ENCODE measurements at places on chromosomes 16 and 17.

DNA sequence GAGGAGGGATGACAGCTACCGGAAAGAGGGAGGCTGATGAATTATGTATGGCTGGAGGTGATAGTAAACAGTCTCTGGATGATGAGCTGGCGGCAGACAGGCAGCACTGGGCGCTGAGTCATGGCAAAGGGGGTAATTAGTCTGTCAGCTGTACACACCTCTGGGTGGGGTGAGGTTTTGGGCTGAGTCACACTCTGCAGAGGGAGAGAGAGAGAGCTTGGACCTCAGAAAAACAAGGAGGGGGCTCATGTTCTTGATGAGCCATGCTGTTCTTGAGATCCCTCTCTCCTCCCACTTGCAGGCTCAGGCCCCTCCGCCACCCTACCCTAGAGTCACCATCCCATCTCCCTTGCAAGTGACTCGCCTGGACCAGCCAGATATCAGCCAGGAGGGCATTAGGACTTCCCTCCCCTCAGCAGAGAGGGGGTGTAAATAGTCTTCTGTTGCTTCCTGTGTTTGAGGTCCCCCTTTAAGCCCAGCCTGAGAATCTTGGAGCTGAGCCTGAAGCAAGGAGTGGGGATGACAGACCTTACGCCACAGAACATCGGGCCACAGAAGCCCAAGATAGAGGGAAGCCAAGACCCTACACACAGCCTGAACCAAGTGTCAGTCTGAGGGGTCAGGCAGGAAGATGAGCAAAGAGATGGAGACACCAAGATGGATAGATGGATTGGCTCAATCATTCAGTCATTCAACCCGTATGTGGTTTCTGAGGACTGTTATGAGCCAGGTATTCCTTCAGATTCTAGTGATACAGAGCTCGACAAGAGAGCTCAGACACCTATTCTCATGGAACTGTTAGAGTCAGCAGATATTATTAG is 383.2 kb upstream of the CCL2 start:
- no peak for DNase-seq

- no peak for DNase-seq
Measured at GRCh38 chr17:655618-656017, 59.0 kb downstream of the VPS53 start.

DNA sequence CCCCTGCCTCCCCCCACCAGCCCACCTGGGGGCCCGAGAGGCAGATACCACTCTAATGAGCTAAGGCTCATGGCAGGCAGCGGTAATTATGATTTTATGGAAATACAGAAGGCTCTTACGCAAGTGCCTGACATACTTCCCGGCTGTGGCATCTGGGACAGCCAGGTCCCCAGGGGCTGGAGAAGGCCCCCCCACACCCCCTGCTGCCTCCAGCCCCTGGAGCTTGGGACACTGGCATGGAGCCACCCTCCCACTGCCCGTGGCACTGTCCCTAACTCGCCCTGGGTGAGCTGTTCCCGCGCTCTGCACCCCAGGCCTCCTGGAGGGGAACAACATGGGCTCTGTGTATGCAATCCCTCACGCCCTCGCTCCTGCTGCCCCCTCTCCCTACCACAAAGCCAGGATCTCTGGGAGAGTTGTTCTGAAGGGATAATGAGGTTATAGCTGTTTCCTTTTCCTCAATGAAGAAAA is 5.4 kb upstream of the STAC2 start:
- DNase-seq, result no peak

DNA sequence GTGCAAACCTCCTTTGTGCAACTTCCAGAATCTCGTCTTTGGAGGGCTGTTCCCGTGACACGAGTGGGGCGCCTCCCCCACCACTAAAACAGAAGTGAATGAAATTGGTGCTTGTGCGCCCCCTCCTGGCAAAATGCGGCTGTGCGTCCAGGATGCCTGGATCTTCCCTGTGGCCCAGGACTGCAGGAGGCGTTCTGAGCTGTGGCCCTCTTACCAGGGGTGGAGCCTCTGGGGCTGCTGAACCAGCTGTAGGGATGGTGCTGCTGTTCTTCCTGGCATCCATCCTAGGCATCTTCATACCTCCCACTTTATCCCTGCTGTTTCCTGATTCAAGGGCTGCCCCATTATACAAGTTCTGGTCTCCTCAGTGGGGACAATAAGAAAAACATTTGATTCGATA is 18.5 kb upstream of the NAGLU start:
- DNase-seq, result peak; percentile 73

- no peak for DNase-seq
Measured at GRCh38 chr17:40888196-40888720, 3.2 kb upstream of the KRT20 start.

GRCh38 chr16:49355933-49356665 is 17.5 kb upstream of the C16orf78 start:
- no peak for DNase-seq

DNA sequence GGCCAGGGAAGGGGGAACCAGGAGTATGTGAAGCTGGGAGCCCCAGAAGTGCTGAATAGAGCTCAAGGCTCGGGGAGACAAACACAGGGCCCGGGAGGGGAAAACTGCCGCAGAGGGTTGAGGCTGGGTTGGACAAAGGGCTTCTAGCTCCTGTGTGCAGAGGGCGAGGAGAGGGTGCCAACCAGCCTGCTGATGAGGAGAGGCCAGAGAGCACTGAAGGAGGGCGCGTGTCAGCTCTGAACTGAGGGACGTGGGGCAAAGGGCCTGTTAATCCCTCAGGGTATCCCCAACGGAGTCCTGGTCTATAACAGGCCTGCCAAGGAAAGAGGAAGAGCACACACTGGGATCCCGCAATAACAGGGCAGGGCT is 151.3 kb downstream of the C16orf78 start:
- DNase-seq, result no peak

DNA sequence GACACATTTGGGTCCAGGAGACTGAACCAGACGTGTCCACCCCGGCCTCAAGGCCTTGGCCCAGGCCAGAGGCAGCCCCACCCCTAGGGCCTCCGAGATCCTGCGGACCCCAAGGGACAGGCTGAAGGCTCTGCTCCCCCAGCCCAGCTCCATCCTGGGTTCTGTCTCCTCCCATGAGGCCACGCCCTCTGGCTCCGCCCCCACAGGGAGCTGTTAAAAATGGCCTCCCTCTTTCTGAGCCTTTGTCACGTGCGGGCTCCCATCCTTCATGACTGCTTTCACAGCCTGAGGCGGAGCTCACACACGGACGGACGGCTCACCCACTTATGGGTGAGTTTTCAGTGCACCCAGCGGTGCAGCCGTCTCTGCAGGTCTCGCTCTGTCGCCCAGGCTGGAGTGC is 6.5 kb upstream of the CACNA1H start:
- DNase-seq, result no peak

DNA sequence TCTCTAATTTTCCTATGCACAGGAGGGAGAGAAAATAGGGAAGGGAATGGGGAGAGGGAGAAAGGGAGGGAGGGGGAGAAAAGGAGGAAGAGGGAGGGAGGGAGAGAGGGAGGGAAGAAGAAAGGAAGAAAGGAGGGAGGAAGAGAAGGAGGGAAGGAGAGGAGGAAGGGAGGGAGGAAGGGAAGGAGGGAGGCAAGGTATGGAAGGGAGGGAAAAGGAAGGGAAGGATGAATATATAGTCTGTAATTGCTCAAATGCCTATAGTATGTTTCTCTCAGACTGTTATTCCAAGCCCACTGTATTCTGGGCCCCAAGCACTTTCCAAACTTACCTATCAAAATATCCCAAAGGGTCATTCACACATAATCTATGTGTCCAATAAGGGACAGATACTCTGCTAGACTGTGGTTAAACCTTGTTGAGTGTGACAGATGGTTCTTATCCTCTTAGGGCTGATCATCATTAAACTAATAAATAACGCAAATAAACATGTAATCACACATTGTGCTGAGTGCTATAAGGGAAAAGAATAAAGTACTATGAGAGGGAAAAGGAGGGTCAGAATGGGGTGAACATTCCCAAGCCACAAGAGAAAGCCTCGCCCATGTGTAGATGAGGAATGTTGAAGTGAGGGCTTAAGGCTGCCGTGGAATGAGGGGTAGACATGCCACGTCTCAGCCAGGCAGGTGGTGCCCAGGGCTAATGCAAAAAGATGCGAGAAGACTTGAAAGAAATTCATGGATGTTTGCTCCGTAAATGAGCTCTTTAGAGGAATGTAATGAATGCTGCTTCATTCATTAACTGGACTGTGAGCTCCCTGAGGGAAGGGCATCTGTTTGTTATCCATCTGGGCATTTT is 30.6 kb downstream of the ASIC2 start:
- DNase-seq, result no peak

DNA sequence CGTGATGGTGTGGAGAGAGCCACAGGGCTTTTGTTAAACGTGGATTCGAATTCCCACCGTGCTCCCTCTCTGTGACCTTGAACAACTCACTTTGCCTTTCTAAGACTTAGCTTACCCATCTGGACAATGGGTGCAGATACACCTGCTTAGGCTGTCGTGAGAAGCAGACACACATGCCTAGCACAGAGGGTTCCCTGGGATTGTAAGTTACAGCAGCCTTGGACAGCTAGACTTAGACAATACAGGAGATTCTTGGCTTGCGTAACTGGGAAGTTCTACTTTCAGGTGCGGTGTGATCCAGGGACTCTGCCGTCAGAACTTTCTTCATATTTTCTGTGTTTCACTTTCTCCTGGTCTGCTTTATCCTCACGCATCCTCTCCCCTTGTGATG is 127.0 kb downstream of the ABCC1 start:
- DNase-seq, result no peak

GRCh38 chr17:81924557-81925532 is 2.7 kb downstream of the MAFG start:
- no peak for DNase-seq

- peak; percentile 86 for DNase-seq
Measured at GRCh38 chr16:10256784-10257641, 74.8 kb upstream of the GRIN2A start.

DNA sequence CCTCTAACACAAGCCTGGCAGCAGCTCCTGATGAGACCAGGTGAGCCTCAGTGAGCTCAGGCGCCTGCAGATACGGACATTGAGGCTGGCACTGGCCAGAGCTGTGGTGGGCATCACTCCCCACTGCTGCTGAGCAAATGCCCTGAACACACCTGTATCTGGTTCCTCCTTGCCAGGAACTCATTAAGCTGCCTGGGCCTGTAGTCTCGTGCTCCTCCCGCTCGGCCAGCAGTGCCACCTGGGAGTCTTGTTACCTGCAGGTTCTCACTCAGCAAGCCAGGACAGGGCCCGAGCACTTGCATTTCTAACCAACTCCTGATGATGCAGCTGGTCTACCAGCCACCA is 13.3 kb downstream of the EIF4A3 start:
- DNase-seq, result no peak

GRCh38 chr16:1745181-1745899 is 26.0 kb downstream of the NME3 start:
- no peak for DNase-seq

- no peak for DNase-seq
Measured at GRCh38 chr17:35404360-35404759, 27.9 kb downstream of the SLFN12 start.

GRCh38 chr16:72099377-72099818 is 5.8 kb downstream of the DHX38 start:
- DNase-seq, result peak; percentile 68

DNA sequence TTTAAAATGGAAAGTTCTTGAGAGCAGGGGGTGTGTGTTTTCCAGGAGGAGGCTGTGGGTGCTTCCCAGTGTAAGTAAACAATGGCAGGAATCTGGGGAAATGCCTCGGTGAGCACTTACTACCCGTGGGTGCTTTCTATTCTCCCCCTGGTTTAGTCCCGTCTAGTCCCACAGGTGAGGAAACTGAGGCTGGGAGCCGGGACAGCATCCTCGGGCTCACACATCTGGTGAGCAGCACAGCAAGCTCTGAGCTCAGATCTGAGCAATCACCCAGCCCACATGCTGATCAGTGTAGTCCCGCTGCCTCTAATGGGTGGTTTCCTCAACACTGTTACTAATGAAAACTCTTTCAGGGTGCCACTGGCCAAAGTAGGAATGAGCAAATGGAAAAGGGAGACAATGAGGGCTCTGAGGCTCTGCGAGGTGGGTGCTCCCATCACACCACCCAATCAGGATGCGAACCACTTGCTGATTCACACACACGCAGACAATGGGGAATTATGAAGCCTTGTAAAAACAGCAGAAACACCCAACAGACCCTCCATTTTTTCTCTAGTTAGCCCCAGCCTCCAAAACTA is 202.6 kb downstream of the PARN start:
- no peak for DNase-seq

DNA sequence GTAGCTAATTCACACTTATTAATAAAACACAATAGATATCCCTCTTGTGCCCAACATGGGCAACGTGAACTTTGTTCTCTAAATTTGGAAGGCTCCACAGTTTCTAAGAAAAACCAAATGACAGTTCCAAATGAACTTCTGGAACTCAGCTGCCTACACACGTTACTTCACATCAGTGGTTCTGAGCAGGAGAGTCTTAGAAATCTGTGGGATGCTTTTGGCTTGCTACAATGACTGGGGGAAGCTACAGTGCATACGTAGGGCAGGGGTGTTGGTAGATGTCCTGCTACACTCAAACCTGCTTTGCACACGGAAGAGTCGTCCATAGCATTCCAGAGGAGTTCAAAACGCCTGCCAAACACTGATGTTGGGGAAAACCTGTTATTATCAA is 8.0 kb downstream of the TXNDC11 start:
- DNase-seq, result no peak

DNA sequence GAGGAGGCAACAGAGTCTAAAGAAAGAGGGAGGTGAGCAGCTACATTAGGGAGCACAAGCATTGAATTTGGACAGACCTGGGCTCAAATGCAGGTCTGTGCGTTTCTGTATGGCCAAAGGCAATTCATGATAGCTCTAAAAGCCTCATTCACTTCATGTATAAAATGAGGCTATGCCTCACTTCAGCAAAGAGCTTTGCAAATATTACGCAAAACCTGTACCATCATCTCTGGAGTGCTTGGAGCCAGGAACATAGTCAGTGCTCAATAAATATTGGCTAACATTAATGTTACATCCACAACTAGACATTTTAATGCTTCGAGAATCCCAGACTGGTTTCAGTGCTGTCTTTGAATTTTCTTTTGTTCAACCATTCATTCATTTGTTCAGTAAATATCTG is 254.7 kb upstream of the CDH11 start:
- DNase-seq, result no peak

DNA sequence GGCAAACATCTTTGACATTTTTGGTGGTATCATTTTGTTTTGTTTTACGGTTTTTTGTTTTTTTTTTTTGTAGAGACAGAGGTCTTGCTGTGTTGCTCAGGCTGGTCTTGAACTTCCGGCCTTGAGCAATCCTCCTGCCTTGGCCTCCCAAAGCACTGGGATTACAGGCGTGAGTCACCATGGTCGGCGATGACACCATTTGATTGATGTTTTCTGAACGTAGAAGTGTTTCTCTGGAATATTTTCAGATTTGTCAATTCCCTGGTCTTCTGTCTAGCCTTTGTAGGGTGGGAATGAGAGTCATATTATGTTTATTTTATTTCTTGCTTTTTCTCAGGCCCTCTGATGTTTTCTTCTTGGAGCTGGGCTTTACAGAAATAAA is 32.2 kb upstream of the BRD7 start:
- DNase-seq, result no peak

- no peak for DNase-seq
Measured at GRCh38 chr16:54792811-54793210, 137.9 kb upstream of the IRX5 start.

GRCh38 chr16:84214451-84215066 is 23.6 kb downstream of the ADAD2 start:
- no peak for DNase-seq

GRCh38 chr16:20225228-20225733 is 102.0 kb downstream of the GP2 start:
- no peak for DNase-seq

Data from GM20000 (cell line).